Retina (tissue), 1 donor: ENCODE measurements at places on chromosomes 6 and 20.

- DNase-seq: peak; percentile 1
Observed at GRCh38 chr6:126307849-126308248, 32.1 kb upstream of the CENPW start.

- DNase-seq: no peak
Observed at GRCh38 chr20:1702855-1703254, 45.3 kb upstream of the SIRPG start.

GRCh38 chr6:2259002-2259494, 13.6 kb upstream of the GMDS start:
- DNase-seq: no peak

- no peak for DNase-seq
Observed at GRCh38 chr6:166361077-166361429, 18.7 kb upstream of the SFT2D1 start.

- no peak for DNase-seq
Observed at GRCh38 chr6:75203721-75204120, 2.1 kb downstream of the COL12A1 start.

DNA sequence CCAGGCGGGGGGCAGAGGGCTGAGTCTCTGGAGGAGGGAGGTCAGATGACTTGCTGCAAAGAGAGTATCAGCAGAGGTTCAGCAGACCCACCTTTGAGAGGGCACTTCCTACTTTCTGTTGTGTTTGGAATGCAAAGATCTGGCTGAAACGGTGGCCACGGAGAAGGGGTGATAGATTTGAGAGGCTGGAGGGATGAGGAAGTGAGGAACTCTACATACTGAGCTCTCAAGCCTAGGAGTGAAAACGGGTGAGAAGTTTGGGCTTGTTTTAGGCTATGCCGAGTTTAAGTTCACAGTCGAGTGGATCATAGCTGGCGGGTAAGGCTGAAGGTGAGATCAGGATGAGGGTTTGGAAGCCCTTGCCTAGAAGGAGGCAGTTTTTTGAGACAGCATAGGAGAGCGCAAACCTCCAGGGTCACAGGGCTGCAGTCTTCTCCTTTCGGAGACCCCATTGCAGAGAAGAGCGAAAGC, 477 bp upstream of the ITPA start:
- DNase-seq: no peak

- DNase-seq: no peak
Observed at GRCh38 chr6:18431581-18431980, 44.4 kb downstream of the RNF144B start.

DNA sequence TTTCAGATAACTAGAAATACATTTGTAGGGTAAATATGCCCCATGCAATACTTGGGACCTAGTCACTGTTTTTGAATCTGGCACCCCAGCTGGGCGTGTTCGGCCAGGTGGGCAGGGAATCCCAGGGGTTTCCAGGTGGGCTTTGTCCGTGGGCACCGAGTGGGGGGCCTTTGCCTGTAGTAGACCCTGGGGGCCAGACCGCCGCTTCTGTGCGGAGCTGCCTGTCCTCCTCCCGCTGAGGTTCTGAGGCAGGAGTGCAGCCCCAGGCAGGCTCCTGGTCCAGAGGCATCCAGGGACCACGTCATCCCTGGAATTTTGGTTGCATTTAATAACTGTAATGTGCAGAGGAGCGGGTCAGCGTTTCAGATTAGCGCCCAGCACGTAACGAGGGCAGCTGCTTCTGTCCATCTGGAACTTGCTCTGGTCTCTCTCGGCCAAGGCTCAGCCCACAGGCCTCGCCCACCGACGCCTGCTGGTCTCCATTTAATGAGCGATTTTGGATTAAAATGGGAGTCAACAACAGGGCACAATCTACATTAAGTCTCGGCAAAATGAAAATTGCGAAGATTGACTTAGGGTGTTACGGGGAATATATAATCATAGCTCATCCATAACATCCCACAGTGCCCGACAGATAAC, 12.8 kb downstream of the BHLHE23 start:
- DNase-seq: peak; percentile 66
